Large intestine (tissue), 12 donors: ENCODE measurements at places on chromosomes 2 and 18.

DNA sequence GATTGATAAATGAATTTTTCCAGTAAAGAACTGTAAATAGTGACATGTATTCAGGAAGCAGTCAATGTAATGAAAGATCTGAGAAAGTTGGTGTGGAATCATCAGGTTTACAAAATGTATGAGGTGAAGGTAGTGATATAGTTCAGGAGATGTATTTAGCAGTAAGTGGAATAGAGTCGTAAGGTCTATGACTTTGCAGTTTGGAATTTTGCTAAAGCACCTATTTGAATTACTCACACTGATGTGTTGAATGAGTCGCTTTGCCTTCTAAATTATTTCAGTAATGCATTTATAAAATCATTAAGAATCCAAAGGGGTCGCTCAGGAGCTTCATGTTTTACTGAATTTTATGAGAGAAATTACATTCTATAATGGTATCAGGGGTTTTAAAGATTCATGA lies 713.7 kb downstream of the DSC3 start:
- DNase-seq = no peak

GRCh38 chr2:208392300-208392699 lies 14.3 kb upstream of the PTH2R start:
- DNase-seq = no peak

GRCh38 chr2:24176326-24176725 lies 1.5 kb downstream of the FAM228A start:
- DNase-seq = no peak

DNA sequence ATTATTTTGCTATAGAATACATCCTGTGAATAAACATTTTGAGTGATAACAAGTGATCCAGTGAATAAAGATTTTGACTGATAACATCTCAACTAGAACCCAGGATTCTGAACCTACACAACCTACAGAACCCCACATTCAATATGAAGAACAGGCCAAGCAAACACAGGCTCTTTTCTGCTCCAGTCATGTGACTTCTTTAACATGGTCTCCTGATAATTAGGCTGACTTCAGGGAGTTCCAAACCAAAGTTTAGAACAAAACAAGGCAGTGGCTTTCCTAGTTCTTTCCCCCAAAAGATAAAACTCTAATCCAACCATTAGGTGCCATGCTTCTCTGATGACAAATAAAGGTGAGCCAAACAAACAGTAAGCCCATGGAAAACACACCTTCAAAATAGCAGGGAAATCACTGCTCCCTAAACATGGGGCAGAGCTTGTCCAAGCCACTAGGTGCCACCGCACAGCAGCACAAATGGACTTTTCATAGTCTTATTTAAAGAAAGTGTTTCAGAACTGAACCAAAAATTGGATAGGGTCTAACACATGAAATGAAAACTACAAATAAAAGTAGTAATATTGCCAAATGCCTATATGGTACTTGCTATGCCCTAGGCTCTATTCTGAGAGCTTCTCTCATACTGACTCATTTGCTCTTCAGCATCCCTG lies 95.3 kb downstream of the EVA1A start:
- no peak for DNase-seq

- no peak for DNase-seq
These were observed 138.2 kb downstream of the ZNF236 start for GRCh38 chr18:76960528-76961035.

DNA sequence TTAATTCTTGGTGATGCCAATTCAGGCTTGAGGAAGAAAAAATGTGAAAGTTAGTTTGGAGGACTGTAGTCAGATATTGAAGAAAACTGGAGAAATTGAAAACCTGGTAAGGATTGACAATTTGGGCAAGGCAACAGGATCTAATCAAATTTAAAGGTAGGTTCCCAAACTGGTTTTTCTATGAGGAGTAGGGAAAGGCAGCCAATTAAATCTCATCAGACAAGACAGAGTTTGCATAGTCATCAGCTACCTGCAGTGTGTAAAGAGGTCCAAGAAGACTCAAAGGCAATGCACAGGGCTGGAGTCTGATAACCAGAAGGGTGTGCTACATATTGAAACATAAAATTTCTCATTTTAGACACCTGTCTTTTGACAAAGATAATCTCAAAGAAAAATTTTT lies 16.0 kb upstream of the CAB39 start:
- DNase-seq = no peak

- DNase-seq = no peak
These were observed 64.2 kb downstream of the PSMG2 start for GRCh38 chr18:12766986-12767433.

- DNase-seq = no peak
These were observed 32.7 kb upstream of the ALKAL2 start for GRCh38 chr2:320561-320960.

DNA sequence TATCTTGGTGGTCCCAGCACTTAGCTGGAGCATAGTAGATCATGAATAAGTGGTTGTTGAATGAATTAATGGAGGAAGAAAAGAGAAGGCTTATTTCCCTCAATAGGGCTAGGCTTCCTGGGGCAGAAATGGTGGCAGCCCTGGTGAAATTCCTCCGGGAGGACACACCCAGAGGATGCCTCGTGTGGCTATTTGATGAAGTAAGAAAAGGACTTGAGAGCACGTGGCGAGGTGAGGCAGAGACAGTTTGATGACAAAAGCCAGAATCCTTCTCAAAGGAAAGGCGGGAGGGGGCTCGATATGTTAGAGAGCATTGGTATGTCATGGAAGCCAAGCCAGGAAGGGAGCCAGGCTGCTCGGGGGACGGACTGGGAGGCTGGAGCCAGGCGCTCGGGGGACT lies 14.7 kb downstream of the FAM228A start:
- no peak for DNase-seq

DNA sequence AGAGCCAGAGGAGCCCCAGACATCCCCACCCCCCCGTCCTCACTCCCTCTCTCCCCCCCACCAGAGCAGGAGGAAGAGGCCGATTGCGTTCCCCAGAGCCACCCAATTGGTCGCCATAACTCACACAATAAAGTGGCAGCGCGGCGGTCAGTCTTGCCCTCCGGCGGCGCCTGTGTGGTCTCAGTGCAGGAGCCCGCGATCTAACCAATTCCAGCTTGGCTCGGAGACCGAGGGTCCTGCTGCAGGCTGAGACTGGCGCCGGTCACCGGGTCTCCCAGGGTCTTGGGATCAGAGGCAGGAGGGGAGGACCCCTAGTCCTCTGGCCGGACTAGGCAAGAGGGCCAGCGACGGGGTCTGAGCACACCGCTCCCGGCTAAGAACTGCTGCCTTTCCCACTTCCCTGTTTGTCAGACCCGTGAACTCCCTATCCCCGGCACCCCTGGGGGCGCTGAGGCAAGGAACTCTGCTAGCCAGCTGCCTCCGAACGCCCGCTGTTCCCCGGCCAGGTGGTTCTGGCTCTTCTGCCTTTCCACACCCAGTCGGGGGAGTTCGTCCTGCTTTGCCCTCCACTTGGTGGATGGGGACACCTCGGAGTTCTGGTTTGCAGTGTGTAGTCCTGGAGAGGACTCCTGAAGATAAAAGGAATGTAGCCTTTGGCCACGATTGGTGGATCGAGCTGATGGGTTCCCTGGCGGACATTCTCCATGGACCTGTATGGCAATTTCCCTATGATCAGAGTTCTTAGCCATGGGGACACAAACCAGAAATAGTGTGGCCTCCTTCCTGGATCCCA lies 1.0 kb upstream of the HOXD12 start:
- no peak for DNase-seq

DNA sequence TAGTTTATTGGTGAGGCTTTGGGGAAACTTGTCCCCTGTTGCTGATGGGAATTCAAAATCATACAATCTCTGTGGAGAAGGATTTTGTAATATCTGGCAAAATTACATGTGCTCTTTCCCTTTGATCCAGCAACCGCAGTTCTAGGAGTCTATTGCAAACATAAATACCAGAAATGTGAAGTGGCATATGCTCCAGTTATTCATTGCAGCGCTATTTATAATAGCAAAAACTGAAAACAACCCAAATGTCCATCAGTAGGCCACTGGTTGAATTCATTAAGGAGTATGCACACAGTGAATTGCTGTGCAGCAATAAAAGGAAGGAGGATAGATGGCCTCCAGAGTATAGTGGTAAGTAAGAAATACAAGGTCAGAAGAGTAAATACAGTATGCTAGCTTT lies 76.5 kb downstream of the HNRNPLL start:
- no peak for DNase-seq

DNA sequence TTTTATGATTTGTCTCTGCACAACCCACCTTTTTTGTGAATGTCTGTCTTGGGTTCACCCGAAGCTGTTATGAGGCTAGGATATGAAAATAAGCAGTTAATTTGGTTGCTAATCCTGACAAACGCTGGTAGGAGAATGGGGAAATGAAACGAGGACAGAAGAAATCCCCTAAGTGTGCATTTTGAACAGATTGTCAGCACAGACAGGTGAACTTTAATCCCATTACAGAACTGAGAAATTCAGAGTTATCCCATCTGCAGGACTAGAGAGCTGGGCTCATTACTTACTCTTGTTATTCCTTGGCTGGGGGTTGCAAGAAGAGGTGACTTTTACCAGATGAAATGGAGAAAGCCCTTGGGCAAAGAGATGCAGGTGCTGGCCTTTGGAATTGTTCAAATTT lies 123.3 kb upstream of the NYAP2 start:
- DNase-seq = no peak

- DNase-seq = no peak
These were observed 135.5 kb upstream of the ZSWIM2 start for GRCh38 chr2:186984481-186984880.

- DNase-seq = no peak
These were observed 676 bp upstream of the AGPS start for GRCh38 chr2:177391822-177392372.

DNA sequence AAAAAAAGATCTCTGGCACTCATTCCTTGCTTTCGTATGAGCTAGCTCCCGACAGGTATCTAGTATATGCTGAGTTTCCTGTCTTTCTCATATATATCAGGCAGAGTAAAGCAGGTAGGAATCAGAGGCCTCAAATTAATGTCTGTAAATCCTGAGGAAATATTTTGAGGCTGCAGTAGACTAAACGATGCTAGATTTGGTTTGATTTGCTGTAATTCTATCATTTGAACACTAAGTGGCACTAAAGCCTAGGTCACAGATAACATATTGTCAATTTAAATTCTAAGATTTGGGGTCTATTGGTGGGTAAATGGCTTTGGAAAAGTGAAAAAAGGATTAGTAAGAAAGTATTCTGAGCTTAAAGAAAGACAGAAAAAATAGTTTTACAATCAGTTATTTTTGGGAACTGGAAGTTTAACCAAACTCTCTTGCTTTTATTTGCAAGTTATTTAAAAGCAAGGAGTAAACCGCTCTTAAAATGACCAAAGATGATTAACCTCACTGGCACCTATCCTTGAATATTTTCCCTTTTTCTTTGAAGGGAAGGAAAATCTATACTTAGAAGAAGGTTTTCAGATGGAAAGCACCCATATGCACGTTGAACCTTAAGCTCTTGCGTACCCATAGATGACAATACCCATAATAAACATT lies 37.6 kb upstream of the SLC4A10 start:
- DNase-seq = no peak
